ENCODE measurements at places on chromosomes 16 and 17. TPM values are rescaled to one million over a fixed set of nuclear protein-coding genes. Genes with fewer than 3 reads are reported as not detected.
A peak's percentile ranks its signal among the peaks of the same experiment; 100 is the strongest.

DNA sequence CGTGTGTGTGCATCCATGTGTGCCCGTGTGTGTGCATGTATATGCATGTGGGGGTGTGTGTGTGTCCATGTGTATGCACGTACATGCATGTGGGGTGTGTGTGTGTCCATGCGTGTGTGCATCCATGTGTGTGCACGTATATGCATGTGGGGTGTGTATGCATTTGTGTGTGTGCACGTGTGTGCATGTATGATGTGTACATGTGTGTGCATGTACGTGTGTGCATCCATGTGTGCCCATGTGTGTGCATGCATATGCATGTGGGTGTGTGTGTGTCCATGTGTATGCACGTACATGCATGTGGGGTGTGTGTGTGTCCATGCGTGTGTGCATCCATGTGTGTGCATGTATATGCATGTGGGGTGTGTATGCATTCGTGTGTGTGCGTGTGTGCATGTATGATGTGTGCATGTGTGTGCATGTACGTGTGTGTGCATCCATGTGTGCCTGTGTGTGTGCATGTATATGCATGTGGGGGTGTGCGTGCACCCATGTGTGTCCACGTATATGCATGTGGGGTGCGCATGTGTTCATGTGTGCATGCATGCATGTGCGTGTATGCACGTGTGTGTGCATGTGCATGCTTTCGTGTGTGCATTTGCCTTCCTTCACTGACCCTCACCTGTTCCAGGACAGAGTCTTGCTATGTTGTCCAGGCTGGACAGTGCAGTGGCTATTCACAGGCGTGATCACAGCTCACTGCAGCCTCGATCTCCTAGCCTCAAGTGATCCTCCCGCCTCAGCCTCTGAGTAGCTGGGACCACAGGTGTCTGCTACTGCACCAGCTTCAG is 129.6 kb upstream of the TNRC6C start:
- DNase-seq, result no peak

GRCh38 chr17:1005361-1005946 is 8.5 kb downstream of the TIMM22 start:
- peak; percentile 36 for DNase-seq

DNA sequence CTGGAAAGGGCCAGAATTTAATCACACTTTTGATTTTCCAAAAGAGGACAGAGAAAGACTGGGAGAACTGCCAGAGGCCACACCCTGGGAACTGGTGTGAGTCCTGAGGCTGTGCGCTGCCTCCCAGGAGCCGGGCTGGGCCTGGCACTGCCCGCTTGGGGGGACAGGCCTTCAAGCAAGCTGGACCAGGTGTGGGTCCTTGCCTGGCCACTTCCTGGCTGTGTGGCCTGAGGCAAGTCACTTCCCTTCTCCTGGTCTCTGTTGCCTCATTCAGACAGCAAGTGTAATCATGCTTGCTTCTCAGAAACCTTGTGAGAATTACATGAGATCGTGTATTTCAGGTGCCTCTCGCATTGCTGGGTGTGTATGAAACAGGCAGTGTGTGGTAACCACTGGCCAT is 143.0 kb downstream of the SNX29 start:
- DNase-seq, result no peak

The HYDIN gene
- total RNA-seq, result not detected

The IGF2BP1 gene
- 21.9 TPM for total RNA-seq

GRCh38 chr17:57902800-57903759 is 52.1 kb downstream of the CUEDC1 start:
- peak; percentile 42 for DNase-seq

- no peak for DNase-seq
These were observed 405.9 kb upstream of the RBFOX1 start for GRCh38 chr16:6926762-6927161.

DNA sequence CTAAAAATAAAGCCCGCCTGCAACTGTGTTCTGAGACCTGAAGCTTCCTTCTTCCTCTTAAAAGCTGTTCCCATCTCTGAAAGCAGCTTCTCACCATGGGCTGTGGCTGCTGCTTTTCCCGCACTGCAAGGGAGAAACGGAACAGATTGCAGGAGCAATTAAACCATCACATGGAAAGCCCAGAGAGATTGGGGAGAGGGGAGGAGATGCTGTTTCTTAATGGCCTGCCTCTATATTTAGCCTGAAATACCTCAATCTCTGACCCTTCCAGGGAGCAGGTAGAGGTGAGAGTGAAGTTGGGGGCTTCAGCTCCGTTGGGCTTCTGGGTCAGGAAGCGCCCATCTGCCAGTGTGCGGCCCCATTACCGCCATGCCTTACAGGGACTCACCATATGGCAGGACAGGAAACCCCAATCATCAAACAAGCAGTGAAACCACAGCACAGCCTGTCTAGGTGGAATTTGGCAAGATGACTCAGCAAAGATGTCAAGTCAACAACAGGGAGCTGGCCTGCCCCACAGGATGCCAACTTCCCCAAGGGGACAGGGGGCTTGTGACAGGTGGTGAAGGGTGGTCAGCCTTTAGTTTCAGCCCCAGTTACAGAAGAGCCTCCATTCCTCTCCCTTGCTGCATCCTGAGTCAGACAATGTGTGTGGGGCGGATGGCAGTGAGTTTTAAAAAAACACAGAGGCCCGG is 286.6 kb upstream of the CCL2 start:
- DNase-seq, result no peak

GRCh38 chr16:4172070-4172469 is 55.8 kb upstream of the ADCY9 start:
- no peak for DNase-seq

The SSTR5 gene
- total RNA-seq, result not detected

The OTOA gene
- total RNA-seq, result 0.06 TPM

DNA sequence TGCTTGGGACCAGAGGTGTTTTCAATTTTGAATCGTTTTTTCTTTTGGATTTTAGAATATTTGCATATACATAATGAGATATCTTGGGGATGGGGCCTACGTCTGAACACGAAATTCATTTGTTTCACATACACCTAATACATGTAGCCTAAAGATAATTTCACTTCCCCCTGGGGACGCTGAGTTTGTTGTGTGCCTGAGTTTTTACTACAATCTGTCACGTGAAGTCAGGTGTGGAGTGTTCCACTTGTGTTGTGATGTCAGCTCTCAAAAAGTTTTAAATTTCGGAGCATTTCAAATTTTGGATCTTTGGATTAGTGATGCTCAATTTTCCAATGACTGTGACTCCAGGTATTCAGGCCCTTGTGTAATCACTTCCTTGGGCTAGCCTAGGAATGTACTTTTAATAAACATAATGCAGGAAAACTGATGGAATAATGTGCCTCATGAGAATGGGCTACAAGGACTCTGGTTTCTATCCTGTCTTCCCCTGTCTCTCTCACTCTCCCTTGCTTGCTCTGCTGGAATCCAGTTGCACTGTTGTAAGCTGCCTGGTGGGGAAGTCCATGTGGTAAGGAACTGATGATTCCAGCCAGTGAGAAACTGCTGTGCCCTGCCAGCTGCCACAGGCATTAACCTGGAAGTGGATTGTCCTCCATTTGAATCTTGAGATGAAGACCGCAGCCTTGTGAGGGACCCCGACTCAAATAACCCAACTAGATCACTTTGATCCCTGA is 403.8 kb downstream of the SHISA9 start:
- DNase-seq, result no peak

The TMED6 gene
- total RNA-seq, result not detected

The ERCC4 gene
- total RNA-seq, result 8.2 TPM

- no peak for DNase-seq
These were observed 265.5 kb downstream of the FOXL1 start for GRCh38 chr16:86843812-86844211.

The QRICH2 gene
- 3.5 TPM for total RNA-seq

The FDXR gene
- 38.6 TPM for total RNA-seq

- no peak for DNase-seq
These were observed 818 bp upstream of the BCAS3 start for GRCh38 chr17:60676758-60677307.

DNA sequence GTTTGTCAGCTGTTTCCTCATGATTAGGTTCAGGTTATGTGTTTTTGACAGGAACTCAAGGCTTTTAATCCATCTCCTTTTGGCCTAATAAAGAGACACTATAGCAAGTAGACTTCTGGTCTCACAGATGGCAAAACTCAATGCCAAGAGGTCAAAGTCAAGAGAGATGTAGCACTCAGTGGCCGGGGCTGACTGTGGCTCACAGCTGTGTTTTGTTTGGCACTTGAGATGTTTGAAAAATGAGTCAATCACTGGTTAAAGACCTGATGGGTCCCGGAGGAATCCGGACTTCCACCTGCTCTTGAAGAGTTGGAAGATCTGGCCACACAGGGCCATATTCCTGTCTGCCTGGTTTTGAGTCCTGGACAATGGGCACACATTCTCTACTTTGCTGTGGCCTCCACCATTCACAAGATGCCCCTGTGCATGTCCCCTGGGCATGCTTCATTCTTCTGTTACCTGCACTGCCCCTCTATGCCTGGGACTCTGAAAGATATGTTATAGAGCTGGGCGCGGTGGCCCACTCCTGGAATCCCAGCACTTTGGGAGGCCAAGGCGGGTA is 210.3 kb downstream of the SNX29 start:
- DNase-seq, result no peak

The RGS9 gene
- 3.1 TPM for total RNA-seq

GRCh38 chr16:60810250-60810649 is 1226.0 kb downstream of the CDH8 start:
- no peak for DNase-seq

DNA sequence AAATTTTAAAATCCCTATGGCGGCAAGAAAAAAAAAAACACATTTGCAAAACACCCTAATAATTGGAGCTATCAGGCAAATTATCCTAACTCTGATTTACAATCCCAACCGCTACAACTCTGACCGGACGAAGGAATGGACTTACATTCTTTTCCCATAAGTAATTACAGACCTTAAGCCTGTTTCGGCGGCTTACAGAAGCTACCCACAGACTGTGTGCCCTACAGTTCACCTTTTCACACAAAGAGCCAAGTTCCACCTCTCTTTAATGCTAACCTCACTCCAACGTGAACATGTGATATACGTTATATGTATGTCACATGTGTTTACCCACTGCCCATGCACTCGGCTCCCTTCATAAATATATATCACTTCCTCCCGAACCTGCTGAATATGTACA is 8.7 kb upstream of the MEAK7 start:
- no peak for DNase-seq

DNA sequence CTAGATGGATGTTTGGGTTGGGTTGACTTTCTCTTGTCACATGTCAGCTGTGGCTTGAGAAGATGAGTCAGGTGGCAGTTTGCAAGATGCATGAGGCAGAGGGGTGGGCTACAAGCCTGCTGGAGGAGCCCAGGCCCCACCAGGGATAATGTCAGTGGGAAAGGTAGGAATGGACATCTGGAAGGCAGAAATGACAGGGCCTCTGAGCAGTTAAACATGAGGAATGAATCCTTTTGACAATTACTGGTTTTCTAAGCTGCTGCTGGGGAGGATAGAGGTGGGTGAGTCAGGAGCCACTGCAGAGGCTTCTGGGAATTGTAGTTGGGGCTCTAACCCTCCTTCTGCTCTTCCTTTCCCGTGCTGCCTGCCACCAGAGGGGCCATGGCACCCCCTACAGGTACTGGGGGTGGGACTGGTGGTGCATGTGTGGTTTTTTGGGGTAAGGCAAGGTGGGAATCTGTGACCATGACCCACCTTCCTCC is 15.7 kb downstream of the SLC52A1 start:
- no peak for DNase-seq

The PTX4 gene
- 0.18 TPM for total RNA-seq

DNA sequence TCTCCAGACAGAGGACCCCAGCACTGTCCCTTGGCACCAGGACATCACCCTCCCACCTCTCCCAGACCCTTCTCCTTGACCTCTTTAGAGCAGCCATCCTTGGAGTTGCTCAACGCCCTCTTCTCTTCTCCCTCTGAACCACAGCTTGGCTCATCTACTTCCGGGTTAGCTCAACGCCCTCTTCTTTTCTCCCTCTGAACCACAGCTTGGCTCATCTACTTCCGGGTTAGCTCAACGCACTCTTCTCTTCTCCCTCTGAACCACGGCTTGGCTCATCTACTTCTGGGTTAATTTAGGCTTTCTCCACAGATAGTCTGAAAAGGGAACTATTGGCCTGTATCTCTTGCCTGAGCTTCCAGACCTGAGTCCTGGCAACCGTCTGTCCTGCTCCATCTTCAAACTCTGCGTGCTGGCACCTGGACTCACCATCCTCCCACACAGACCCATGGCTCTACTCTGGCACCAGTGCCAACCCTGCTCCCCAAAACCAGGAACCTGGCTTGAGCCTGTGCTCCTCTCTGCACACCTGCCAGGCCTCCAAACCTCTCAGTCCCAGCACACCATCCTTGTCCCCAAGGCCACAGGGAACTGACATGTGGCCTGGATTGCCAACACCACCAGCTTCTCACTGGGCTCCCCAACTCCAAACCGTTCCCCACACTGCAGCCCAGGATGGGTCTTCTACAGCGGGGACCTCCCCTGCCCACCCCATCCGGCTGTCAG is 25.3 kb upstream of the FAAP100 start:
- DNase-seq, result no peak

DNA sequence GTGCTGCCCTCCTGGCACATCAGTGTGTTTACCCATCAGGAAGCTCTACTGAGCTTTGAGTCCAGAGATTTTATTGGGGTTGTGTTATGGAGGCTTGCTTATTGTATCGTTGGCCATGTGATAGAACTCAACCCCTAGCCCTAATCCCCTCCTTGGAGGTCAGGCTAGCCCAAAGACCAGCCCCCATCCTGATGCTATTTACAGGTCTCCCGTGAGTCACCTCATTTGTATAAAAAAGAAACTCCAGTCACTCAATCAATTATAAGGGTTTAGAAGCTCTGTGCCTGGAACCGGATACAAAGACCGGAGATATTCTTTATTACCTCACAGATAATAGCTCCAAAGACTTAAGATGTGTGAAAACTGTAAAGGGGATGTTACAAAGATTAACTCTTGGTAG is 405.9 kb downstream of the CNTNAP4 start:
- no peak for DNase-seq

DNA sequence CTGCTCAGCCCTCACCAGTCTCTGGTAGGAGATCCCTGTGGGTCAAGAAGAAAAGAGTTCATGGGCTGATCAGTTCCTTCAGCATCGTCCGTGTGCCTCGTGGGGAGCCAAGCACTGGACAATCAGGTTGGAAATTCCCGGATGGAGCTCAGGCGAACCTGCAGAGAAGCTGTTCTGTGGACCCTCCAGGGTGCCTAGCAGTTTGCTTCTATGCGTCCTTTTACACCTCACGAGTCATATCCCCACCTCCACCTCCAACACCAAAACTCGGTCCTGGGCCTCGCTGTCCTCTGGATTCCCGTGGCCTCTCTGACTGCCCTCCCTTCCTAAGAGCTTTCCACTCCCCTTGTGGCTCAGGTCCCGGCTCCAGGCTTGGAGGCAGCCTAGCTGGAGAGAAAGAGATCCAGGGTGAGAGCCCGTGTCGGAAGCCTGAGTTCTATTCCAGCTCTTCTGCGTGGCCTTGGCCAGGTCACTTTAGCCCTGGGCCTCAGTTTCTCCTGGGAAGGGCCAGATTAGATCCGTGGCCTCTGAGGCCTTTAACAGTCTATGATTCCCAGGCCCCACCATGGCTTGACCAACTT is 26.2 kb upstream of the PIK3R6 start:
- DNase-seq, result no peak

The PRSS22 gene
- total RNA-seq, result 0.44 TPM

- DNase-seq, result no peak
These were observed 146.4 kb upstream of the CHMP6 start for GRCh38 chr17:80845069-80845862.

The TAC4 gene
- not detected for total RNA-seq

The SLC5A10 gene
- total RNA-seq, result not detected
